ENCODE measurements at places on chromosomes 6 and 20.
A peak's percentile ranks its signal among the peaks of the same experiment; 100 is the strongest.

GRCh38 chr6:33040157-33040556 is 30.8 kb upstream of the HLA-DOA start:
- DNase-seq = no peak

DNA sequence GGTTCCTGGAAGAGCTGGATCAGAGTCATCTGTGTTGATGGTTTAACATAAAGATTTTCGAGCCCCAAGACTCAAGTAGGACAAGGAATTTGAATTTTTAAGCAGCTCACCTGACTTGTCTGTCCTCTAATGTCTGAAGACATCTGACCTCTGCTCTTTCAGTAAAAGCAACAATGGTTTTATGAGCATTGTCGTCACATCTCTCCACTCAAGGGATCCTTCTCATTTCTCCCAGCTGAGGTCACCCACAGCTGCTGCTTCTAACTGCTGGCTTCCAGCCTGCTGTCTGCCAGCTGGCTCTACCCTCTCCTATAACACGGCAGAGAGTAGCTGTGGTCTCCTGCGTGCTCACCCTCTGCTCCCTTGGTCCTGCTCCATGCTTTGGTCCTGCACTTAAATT is 24.7 kb upstream of the HDAC2 start:
- peak; percentile 97 for DNase-seq

GRCh38 chr6:134678436-134678889 is 271.4 kb downstream of the ALDH8A1 start:
- DNase-seq = no peak

DNA sequence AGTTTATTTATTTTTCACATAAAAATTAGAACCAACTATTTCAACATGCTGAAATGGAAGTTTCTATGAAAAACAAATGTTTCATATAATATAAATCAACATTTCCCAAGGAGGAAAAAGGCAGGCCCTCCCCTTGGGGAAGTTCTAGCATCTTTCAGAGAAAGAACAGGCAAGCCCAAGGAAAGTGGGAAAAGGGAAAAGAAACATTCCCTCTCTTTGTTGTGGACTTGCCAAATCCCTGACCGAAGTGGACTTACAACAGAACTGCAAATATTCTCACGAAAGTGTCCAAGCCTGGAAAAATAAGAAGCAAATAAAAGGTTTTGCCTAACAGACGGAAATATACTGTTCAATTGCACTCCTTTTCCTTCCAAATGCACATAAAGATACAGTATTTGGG is 214.4 kb downstream of the ATXN1 start:
- DNase-seq = peak; percentile 46

DNA sequence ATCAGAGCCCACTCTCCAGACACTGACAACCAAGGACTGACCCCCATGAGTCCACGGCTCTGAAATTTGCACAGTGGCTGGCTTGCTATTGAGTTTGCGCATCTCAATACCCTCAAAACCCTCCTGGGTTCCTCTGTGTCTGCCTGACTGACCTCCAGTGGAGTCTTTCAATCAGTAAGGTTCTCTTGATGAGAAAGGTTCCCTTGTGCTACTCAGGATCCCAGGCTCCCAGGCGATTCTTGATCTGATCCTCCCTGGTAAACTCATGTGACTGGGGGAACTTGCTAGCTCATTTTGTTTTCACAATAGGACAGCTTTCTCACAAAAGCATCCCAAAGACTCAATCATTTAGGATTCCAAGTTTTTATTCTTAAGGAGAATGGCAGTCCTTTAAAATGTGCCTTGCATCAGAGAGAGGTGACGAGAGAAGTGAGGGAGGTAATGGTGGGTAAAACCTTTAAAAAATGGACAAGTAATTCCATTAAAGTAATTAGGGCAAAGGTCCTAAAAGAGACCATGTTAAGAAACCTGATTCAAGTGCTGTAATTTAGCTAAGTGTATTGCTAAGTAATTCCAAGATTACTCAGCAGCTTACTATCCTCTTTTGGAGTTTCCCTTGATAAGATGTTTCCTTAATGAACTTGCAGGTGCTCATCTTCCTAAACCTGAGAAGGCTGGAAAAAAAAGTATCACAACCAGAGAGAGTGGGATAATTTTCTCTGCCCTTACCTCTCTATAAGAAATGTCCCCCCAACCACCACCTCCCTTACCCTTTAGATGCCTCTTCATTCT is 304.7 kb upstream of the SGK1 start:
- DNase-seq = no peak

GRCh38 chr6:16064671-16065072 is 64.2 kb upstream of the MYLIP start:
- no peak for DNase-seq

DNA sequence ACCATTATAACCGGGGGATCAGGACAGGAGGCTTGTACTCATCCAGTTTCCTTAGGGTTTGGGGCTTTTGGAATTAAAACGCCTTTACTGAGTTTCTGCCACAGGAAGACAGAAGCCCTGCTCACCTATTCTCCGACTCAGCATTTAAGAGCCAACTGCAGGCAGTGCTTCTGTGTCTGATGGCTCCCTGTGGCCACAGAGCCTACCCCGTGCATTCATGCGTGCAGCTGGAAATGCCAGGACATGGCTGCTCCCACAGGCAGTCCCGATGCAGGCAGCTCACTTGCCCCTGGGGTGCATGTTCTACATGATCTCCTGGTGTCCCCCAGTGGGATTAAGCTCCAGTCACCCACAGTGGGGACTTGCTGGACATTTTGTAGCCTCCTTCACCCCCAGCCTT is 22.2 kb downstream of the ZNF831 start:
- no peak for DNase-seq

GRCh38 chr20:58208944-58209343 is 19.5 kb downstream of the ANKRD60 start:
- no peak for DNase-seq

DNA sequence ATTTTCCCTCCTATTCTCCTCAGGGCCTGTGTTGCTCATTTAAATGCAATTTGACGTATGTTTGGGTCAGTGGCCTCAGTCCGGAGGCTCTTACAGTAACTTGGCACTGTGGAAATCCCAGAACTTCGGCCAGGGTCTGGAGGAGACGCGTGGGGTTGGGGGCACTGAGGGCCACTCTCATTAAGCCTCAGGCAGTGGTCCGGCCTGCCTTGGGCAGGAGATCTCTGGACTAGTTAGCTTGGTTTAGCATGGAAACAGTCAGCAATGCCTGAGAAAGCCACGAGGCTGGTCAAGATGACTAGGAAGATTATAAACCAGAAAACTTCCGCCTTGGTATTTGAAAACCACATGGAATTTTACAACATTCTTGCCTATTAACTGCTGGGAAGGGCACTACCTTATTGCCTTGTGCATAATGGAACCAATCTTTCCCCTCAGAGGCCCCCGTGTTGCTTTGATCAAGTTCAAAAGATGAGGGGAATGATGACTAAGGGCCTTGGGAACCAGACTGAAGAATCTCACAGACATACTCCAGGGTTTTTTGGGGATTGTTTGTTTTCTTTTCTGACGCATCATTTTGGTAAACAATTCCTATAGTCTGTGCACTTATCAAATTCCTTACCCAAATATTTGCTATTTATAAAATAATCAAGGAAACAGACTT is 206.0 kb upstream of the PREP start:
- peak; percentile 99 for DNase-seq

Measured in AG10803 (cell line).